Muscle of back (tissue), 13 donors: ENCODE measurements at places on chromosomes 11 and 22.

DNA sequence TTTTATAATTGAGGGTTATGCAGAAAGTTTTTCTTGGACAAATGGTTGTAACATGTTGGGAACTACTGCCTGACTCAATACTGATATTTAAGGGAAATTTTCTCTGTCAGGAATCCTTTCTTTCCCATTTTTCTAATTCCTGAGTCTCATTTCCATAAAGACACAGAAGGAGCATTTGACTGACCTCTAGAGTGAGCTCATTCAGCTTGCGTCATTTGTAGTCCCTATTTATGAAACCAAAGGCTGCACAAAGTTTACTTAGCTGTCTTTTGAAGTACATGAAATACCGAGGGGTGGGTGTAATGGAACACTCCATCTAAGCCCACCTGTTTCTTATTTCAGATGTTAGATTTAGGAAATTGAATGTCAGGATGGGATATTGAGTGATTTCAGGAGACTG lies 359.5 kb upstream of the C11orf87 start:
- DNase-seq: no peak

GRCh38 chr11:75142714-75143419 lies 8.0 kb upstream of the SLCO2B1 start:
- peak; percentile 67 for DNase-seq

- DNase-seq: no peak
Measured at GRCh38 chr11:64875369-64876228, 2.8 kb downstream of the EHD1 start.

DNA sequence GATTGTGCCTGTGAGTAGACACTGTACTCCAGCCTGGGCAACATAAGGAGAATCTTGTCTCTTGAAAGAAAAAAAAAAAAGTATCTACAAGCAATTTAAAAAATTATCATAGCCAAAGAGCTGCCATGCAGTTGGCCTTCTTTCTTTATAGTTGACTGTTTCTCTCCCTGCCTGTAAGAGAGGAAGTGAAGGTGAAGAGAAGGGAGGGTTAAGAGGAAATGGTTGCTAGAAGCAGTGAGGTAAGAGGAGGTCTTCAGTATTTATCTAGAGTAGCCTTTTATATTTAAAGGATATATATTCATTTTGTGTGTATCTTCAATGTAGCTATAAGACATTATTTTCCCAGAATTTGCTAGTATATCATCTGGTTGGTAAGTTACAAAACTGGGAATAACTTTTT lies 217.9 kb downstream of the TMEM135 start:
- DNase-seq: no peak

DNA sequence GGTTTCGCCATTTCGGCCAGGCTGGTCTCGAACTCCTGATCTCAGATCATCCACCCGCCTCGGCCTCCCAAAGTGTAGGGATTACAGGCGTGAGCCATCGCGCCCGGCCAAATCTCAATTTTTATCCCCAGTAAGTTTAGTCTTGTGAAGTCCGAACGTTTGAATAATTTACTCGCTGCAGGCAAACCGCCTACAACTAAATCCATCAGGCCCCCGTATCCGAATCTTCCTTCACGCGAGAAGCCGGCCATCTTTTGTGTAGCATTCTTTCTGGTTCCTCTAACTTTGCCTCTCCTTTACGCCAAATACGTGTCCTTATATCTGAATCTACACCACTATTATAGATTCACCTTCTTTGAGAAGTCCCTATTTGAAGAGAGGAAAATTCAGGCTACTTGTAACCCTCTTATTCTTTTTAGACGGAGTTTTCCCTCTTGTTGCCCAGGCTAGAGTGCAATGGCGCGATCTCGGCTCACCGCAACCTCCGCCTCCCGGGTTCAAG lies 581 bp upstream of the EIF3L start:
- DNase-seq: no peak

DNA sequence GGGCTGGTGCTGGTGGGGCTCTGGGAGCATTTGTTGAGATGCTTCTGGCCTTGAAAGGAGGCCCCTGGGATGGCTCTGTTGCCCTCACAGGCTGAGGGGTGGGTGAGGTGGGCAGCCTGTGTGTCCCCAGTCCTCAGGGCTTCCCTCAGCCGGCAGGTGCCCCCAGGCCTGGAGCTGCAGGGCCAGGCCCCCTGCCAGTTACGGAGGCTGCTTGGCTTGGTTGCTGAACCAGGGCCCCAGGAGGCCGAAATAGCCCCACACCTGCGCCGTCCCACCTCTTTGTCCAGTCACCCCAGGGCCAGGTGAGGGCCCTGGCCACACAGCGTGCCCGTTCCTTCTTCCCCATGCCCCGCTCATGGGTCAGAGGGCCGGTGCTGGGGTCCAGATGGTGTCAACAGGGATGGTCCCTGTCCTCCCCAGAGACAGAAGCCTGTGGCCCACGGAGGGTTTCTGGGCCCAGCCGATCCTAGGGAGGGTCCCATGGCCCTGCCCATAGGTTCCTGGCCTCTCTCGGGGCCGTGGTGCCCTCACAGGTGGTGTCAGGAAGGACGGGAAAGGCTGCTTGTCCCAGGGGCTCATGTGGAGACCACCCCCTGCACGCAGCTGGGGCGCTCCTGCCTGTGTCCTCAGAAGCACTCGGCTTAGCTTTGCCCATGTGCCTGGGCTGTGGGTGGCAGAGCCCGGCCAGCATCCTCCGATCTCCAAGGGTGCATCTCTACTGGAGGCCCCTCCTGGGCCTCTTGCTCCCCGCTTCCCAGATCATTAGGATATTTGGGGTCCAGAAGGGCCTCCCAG lies 9.2 kb upstream of the TSSC4 start:
- DNase-seq: no peak

- DNase-seq: no peak
Measured at GRCh38 chr22:19086417-19086816, 35.8 kb downstream of the DGCR2 start.
